Fibroblast of the aortic adventitia (primary cell): ENCODE measurements at places on chromosomes 4 and X.

GRCh38 chrX:78106651-78106986 lies 2.6 kb downstream of the PGK1 start:
- no peak for DNase-seq

GRCh38 chr4:102324730-102325129 lies 20.6 kb downstream of the SLC39A8 start:
- DNase-seq = peak; percentile 14

- DNase-seq = no peak
Measured at GRCh38 chr4:42904986-42905385, 12.5 kb downstream of the GRXCR1 start.

GRCh38 chrX:10722851-10723250 lies 102.5 kb upstream of the MID1 start:
- DNase-seq = peak; percentile 80

GRCh38 chr4:165458471-165458870 lies 79.7 kb downstream of the CPE start:
- peak; percentile 33 for DNase-seq

DNA sequence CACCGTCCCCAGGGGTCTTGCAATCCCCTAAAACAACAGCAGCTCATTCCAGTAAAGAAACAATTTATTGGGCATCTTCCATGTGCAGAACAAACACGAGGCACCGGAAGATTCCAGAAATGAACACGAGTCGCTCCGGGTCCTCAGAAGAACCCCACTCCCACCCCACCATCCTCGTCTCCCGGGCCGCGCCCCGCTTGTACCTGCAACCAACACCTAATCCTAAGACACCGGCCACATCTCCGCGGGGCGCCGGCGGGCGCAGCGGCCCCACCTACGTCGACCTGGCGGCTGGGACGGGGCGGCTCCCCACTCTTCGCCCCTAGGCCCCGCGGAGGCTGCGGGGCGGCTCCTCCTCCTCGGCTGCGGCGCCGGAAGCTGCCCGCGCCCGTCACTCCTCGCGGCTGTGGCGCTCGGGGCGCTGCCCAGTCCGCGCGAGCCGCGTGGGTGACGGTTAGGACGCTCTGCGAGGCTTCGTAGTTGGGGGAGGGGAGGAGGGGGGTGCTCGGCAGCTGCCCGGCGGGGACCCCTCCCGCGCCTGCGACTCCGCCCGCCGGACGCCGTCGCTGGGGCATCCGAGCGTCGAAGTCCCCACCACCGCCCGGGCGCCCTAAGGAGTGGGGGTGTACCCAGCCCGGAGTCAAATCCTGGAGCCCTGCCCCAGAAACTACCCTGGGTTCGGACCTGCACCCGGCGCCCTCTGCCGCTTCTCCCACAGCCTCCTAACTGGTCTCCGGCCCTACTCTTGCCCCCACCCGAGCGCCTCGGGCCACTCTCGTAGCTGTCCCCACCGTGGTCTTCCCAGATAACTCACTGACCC lies at the start of gene CCDC158:
TSS of gene CCDC158 (minus strand) at position 380 of the 820 bp plus-strand sequence. CDS start 17,934 bp downstream, outside the sequence.
- DNase-seq = no peak

GRCh38 chr4:103060453-103061148 lies 16.0 kb downstream of the SLC9B2 start:
- no peak for DNase-seq
